PC-3 (cell line): ENCODE measurements at places on chromosomes 11 and 22.

GRCh38 chr11:26247340-26247739 is 84.6 kb upstream of the ANO3 start:
- DNase-seq: peak; percentile 26

DNA sequence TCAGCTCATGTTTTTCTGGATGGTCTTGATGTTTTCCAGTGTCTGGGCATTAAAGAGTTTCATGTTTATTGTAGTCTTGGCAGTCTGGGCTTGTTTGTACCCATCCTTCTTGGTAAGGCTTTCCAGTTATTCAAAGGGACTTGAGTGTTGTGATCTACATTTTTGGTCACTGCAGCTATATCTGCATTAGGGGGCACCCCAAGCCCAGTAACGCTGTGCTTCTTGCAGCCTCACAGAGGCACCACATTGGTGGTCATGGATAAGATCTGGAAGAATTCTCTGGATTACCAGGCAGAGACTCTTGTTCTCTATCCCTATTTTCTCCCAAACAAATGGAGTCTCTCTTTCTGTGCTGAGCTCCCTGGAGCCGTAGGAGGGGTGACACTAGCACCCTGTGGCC is 451.5 kb upstream of the FAT3 start:
- DNase-seq: peak; percentile 48

DNA sequence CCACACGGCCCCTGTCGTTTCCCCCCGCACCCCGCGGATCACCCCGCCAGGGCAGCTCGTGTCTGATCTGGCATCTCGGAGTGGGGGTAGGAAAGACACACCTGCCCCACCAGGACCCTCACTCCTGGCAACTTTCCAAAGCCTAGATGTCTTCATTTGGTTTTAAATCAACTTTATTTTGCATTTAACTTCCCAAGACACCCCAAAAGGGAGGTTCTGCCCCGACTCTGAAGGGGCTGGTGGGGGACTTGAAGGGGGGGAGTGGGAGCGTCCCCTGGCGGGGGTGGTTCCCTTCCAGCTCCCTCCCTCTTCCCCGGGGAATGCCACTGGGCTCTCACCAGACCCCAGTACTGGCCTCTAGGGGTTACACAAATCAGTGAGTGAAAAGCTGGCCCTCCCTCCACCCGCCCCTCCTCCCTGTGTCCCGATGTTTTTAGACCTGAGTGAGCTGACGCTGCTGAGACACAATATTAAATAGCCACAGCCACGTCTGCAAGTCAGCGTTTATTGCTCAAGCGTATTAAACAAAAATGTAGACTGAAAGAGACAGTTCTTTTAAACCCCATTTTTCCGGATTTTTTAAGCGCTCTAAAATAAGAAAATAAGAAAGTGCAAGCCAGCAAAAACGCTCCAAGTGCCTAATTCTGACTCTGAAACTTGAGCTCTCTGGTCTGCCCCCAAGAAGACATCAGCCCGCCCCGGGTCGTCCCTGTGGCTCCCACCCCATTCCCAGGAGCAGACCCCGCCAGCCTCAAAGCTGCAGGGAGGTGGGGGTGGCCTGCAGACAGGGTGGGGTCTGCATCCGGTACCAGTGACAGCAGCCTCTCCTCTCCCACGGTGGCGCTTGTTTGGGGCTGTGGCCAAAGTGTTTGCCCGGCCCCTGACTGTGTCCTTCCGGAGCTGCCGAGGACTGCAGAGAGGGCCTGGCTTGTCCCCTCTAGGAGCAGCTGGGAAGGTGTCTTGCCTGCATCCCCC is 1.1 kb upstream of the TTLL8 start:
- DNase-seq: no peak

- DNase-seq: no peak
Observed at GRCh38 chr11:26126741-26127140, 205.2 kb upstream of the ANO3 start.

DNA sequence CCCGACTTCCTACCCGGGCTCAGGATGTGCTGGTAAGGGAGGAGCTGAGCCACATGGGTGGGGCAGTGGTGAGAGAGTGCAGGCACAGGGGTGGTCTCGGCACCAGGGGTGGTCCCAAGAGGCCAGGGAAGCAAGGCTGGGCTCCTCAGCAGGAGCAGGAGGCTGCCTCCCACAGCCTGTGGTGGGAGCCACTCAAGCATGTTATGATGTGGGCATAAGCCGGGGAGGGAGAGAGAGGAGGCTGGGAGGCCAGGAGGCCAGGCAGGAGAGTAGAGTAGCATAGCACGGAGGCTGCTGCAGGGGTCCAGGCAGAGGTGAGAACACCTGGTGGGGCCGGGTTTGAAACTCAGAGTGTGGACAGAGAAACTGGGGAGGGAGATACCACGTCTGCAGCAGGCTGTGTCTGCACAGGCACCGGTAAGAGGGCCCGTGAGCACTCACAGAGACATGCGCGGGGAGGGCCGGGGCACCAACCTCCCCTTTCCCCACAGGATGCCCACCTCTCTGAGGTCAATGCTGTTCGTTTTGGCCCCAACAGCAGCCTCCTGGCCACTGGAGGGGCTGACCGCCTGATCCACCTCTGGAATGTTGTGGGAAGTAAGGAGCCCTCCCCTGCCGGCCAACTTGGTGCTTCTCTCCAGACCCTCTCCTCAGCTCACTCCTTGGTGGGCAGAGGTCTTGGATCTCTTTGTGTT is 10.7 kb downstream of the ATG16L2 start:
- no peak for DNase-seq

DNA sequence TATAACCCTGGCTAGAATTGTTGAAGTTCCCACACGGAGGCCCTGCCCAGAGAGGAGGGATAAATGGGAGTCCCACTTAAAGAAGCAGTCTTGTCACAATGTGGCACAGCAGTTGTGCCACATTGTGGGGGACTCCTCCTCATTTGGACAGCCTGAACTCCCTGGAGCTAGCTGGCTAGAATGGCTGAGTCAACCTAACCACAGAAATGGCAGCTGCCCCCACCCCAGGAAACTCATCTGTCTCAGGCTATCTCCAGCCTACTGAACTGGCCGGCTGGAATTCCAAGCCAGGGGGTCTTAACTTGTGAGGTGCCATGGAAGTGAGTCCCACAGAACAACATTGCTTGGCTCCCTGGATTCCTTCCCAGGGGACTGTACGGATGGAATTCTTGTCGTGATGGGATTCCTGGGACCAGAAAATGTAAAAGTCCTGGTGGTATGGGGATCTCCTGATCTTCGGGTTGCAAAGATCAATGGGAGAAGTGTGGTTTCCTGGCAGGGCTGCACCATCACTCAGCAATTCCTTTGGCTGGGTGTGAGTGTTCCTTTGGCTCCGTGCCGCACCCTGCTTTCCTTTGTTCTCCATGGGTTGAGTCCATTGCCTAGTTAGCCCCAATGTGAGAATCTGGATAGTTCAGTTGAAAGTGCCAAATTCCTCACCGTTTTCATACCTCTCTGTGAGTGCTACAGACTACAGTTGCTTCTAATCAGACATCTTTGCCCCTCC is 791.2 kb upstream of the FAT3 start:
- no peak for DNase-seq

GRCh38 chr11:62921201-62921572 is at the start of gene CHRM1:
Gene CHRM1 (minus strand): TSS chr11:62921363. CDS start chr11:62911100, 10,263 bp downstream.
- DNase-seq: peak; percentile 19

DNA sequence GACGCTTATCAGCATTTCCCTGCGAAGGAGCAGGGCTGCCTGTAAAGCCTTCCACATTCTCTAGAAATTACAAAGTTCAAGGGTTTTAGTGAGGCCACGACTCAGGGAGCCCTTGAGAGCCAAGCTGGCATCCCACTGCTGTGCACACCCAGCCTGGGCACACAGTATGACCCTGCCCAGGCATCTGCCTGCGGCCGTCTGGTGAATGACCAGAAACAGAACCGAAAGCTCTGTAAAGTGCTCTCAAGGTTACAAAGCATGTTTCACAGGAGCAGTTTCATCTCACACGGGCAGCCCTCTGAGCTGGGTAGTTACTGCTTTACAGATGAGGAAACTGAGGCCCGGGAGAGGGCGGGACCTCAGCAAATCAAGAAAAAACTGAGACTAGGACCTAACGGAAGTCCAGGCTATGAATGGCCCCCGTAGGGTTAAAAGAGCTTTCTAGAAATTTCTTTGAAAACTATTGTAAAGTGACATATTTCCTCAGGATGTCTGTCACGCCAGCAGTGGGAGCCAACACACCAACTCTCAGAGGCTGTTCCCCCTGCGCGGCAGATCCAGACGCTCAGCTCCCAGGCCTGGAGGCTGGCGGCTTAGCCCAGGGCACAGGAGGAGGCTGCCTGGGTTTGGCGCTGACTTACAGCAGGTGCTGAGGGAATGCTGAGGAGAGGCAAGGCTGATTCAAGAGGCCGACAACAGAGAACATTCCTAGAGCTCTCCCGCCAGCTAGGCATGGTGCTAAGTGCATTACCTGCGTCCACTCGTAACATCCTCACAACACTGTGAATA is 7.7 kb upstream of the TCF20 start:
- no peak for DNase-seq
